Memory B cell (primary cell): ENCODE measurements at places on chromosomes 6 and 20.

DNA sequence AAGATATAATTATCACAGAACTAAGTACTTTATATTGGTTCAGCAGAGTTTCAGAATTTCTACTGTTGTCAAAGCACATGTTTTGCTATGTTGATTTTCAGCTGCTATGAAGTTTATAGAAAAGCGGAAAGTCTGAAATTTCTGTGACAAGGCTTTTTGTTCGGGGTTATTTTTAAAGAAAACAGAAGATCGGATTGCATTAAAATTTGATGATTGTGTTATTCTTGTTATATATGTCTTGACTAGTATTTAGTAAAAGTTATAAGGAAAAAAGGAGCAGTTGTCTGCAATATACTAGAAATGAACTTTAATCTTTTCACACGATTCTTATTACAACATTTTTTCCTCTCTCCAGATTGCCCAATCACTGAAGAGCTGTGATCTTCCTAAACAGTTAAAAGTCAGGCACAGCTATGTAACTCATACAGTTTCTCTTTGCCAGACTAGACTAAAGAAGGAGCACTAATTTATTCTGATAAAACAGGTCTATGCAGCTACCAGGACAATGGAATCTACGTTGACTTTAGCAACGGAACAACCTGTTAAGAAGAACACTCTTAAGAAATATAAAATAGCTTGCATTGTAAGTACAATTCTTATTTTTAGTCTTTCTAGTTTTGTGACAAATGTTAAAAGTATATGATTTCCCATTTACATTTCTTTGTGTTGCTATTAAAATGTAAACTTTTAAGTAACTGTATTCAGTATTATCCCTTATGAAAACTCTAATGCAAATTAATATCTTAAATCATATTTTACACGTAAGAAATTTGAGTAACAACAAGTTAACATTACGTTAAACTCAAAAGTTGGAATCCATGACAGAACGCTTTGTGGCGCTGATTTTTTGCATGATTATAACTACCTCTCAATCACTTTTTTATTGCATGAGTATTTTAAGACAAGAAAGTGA, at the start of gene ENPP3:
Gene ENPP3 (plus strand): TSS at position 423 of the 913 bp plus-strand sequence. CDS start 83 bp downstream, at position 506.
- no peak for DNase-seq

- DNase-seq: no peak
Observed at GRCh38 chr20:37777012-37777950, 83.5 kb downstream of the CTNNBL1 start.

GRCh38 chr6:19759117-19759880, 77.9 kb upstream of the ID4 start:
- no peak for DNase-seq

DNA sequence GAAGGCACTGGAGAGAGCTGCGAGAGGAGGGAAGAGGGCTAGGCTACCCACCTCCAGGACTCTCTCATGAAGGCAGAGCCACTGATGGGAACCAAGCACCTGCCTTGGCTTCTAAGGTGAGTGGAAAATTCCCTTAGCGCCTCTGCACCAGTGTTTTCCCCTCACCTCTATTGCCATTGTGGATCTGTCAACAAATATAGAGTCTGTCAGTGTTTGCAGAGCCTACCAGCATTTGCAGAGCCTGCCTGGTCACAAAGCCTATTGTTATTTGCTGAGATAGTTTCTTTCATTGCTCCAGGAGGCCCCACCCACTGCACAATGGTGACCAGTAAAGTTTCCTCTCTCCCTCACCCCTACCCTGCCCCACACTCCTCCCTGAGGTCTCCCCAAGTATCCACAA, 141.9 kb downstream of the MRPL14 start:
- DNase-seq: no peak

DNA sequence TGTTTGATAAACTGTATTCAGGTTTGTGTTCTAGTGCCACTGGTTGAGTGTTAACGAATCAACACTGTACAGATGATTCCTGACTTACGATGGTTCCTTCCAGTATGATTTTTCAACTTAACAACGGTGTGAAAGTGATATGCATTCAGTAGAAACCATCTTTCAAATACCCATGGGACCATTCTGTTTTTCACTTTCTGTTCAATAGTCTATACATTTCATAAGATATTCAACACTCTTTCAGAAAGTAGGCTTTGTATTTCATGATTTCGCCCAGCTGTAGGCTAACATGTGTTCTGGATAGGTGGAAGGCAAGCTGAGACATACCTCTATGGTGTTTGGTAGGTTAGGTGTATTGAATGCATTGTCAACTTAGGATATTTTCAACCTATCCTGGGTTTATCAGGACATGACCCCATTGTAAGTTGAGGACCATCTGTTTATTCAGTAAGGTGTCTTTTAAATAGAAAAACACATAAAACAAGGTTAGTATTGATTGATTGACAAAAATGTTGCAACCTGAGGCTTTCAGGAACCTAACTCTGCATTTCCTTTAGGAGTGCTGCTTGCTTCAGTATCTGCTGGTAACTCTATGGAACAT, 32.3 kb downstream of the SYNJ2 start:
- no peak for DNase-seq

DNA sequence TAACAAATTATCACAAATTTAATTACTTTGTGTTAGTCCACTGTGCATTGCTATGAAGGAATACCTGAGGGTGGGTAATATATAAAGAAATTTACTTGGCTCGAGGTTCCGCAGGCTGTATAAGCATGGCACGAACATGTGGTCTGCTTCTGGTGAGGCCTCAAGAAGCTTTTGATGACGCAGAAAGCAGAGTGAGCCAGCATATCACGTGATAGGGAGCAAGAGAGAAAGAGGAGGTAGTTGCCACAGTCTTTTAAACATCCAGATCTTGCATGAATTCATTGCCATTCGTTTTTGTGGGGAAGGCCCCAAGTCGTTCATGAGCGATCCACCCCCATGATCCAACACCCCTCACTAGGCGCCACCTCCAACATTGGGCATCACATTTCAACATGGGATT, 733.7 kb downstream of the GRIK2 start:
- no peak for DNase-seq

GRCh38 chr6:169008641-169009257, 244.9 kb downstream of the THBS2 start:
- DNase-seq: no peak

DNA sequence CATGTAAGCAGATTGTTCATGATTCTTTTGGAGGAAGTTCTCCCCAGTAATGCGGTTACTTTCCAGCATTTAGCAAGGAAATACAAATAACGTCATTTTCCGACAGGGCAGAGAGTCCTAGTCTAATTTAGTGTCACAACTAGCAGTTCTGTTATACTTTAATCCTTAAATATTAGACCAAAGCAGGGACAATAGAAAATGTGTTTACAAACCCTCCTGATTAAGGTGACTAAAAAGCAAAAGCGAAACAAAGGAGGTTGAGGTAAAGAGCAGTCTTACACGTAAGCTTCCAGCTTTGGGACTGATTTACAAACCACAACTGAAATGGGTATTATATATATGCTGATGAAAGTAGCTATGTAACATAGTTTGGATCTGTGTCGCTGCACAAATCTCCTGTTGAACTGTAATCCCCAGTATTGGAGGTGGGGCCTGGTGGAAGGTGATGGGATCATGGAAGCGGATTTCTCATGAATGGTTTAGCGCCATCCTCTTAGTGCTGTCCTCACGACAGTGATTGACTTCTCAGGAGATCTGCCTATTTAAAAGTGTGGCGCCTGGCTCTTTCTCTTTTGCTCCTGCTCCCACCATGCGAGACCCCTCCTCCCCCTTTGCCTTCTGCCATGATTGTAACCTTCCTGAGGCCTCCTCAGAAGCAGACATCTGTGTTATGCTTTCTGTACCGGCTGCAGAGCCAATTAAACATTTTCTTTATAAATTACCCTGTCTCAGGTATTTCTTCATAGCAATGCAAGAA, 81.9 kb downstream of the PLCB1 start:
- no peak for DNase-seq

DNA sequence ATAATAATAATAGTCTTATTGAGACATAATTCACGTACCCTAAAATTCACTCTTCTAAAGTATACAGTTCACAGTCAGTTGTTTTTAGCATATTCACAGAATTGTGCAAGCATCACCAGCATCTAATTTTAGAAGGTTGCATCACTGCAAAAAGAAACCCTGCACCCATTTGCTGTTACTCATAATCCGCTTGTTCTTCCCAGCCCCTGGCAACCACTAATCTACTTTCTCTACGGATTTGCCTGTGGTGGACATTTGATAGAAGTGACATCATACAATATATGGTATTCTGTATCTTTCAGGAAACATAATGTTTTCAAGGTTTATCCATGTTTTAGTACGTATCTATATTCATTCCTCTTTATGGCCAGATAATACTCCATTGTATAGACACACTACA, 41.5 kb upstream of the FAM184A start:
- DNase-seq: no peak

DNA sequence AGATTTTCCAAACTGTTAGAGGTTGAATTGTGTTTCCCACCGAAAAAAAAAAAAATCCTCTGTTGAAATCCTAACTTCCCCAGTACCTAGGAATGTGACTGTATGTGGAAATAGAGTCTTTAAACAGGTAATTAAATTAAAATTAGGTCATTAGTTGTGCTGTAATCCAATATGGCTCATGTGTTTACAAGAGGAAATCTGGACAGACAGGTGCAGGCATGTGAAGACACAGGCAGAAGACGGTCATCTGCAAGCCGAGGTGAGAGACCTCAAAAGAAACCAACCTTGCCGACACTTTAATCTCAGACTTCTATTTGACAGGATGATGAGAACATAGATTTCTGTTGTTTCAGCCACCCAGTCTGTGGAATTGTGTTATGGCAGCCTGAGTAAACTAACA, 28.6 kb upstream of the EZR start:
- no peak for DNase-seq

DNA sequence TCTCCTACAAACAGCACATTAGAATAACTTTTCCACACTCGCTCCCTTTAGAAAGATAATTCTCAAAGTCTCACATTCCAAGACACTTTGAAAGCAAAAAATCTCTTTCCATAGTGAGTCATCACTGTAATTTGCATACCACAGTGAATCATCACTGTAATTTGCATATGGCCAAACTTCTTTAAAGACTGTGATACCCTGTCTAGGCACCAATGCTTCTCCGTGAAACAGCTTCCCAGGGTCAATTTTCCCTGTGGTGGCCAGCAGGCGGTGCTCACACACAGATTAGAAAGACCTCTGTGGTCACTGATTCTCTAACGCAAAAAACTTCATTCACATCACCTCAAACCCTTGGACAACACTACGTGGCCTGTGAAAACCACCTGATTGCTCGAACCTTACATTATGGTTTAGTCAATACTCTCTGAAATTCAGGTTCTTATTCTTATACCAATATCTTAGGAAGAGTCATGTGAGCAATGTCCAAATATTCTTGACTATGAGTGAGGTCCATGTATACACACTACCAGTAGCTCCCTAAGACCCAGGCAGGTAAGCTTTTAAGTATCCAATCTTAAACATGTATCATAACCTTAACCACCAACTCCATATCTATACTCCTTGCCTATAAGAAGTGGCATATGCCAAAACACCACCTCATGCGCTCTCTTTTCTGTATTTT, 78.5 kb upstream of the PHACTR1 start:
- DNase-seq: peak; percentile 9

DNA sequence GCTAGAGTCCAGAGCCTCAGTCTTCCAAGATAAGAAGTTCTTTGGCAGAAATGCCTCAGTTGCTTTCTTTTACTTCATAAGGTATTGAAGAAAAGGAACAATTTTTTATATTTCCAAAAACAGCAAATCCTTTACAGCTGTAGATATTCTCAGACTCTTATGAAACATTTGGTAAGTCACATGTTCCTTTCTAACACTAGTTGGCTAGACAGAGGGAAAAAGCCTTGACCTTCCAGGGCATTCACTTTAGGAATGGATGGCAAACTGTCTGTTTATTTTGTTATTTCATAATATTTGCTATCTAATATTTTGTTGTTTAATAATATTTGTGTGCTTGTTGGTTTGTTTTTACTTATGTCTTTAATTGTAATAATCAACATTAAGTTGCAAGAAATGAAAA, 140.8 kb downstream of the PTPRK start:
- DNase-seq: no peak

- no peak for DNase-seq
Observed at GRCh38 chr6:40516429-40516828, 70.7 kb downstream of the LRFN2 start.

- DNase-seq: no peak
Observed at GRCh38 chr6:92710048-92710447, 709.3 kb downstream of the EPHA7 start.

DNA sequence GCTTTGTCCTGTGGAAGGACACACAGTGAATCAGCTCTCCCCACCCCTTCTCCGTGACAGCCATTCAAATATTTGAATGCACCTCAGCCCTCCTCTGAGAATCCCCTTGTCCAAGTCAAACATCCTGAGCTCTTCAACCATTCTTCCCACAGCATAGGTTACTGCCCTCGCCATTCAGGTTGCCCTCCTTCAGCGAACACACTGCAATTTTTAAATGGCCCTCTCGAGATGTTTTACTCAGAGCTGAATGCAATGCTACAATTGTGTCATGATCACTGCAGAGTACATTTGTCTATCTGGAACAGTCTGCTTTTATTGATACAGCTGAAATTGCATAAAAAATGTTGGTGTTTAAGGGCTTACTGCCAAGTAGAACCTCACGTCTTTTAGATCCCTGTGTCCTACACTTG, 48.9 kb downstream of the SLC2A12 start:
- no peak for DNase-seq
